ENCODE measurements at places on chromosomes 6 and 20.

GRCh38 chr20:37259031-37259430, 2.6 kb downstream of the GHRH start:
- no peak for DNase-seq

GRCh38 chr6:146281651-146282362, 252.9 kb downstream of the GRM1 start:
- no peak for DNase-seq

DNA sequence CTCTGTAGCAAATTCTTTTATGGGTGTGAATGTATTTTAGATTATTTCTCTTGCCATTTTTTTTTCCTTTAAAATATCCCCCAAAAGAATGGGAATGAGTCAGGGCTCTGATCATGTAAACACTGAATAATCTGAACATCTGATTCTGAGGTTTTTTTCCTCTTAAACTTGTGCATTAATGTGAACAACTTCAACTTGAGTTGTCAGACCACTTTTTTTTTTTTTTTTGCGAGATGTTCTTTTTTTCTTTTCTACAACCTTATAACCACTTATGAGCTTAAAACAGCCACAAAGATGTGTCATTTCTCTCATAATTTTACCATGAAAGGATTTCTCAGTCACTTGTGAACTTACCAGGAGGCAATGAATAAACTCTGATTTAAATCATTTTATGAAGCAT, 85.3 kb downstream of the TBC1D7 start:
- no peak for DNase-seq

DNA sequence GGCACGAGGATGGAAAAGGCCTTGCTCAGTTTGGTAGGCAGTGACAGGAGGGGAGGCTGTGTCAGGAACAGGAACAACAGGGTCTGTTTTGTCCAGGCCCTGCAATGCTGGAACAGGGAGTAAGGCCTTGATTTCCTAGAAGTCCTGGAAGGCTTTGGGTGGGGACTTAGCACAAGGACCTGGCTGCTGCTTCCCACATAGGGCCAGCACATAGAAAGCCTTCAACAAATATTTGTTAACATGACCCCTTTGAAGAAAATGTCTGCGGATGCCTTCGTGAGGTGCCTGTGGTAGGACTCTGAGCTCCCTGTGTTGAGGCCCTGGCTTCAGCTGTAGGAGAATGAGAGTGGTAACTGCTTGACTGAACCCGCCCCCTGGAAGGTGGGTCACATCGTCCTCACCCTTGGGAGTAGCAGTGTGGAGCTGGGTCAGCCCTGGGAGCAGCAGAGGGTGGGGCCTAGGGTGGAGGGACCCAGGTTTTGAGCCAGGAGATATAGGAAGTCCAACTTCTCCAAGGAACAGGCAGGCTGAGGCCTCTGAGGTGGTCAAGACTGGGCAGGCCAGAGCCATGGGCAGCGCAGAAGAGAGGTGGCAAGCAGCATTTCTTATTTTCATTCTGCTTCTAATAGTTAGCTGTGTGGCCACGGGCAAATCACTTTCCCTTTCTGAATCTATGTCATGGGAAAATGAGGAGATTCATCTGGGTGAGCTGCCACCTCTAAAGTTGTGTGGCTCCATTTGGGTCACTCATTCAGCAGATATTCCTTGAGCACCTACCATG, 50.0 kb downstream of the CNBD2 start:
- DNase-seq, result no peak

GRCh38 chr6:45047573-45047972, 280.6 kb upstream of the RUNX2 start:
- no peak for DNase-seq

- DNase-seq, result no peak
Measured at GRCh38 chr6:129262661-129263060, 379.7 kb downstream of the LAMA2 start.

DNA sequence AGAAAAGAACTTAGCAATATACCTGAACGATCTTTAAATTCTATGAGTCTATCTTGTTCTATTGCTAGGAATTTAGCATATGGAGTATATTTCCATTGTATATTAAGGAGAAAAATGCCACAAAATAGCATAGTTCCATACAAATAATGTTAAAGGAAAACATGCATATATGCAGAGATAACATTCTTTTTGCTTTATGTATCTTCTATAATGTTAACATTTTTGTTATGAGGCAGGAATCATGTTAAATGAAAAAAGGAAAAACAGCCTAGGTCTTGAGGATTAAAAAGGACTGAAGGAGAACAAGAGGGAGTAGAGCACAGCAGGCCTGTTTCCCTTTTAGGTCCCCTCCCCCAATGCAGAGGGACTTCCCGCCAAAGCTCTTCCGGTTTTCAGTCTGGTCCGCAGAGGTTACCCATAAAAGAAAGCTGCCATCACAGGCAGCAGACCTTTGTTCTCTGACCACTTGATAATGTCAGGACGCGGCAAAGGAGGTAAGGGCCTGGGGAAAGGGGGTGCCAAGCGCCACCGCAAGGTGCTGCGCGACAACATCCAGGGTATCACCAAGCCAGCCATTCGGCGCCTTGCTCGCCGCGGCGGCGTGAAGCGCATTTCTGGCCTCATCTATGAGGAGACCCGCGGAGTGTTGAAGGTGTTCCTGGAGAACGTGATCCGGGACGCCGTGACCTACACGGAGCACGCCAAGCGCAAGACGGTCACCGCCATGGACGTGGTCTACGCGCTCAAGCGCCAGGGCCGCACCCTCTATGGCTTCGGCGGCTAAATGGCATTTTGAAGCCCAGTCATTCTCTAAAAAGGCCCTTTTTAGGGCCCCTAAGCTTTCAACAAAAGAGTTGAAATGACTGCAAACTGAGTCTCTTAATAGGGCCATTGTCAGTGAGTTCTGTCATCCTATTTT, 108.4 kb upstream of the PRSS16 start:
- DNase-seq, result peak; percentile 38

DNA sequence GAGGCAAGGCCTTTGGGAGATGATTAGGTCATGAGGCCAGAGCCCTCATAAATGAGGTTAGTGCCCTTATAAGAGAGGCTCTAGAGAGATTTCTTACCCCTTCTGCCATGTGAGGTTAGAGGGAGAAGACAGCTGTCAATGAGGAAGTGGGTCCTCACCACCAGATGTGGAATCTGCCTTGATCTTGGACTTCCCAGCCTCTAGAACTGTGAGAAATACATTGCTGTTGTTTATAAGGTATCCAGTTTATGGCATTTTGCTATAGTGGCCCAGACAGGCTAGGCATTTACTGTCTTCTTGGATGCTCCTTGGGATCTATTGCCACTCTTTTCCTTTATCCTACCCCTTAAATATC, 57.1 kb upstream of the CITED2 start:
- DNase-seq, result no peak

- no peak for DNase-seq
Measured at GRCh38 chr20:444117-444516, 18.2 kb downstream of the TBC1D20 start.

DNA sequence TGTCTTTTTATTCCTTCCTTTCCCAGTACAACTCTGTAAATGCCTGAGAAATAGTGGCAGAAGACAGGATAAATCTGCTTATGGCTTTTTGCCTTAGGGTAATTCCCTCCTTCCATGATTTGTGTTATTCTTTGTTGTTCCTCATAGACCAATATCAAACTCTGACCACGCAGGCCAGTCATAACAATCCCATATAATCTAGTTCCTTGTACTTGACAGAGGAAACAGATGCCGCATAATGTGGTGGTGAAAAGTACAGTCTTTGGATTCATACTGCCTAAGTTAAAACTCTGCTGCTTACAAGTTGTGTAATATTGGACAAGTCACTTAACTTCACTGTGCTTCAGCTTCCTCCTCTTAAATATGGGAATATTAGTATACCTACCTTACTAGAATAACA, 8.2 kb upstream of the BAG2 start:
- DNase-seq, result no peak

DNA sequence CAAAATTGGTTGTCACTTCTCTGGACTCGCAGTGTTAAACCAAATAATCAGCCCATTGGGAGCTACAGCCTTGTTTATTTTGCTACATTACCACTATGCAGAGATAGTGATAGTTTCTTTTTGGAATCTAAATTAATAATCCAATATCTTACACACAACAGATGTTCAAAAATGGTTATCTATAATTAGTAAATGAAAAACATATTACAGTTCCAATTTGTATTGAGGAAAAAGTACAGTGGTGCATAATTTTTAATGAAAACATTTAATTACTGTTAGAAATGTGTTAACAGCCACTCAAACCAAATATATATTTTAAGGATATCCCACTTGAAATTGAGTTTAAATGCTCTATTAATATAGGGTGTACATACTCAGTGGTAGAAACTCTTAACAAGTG, 327.3 kb upstream of the MARCKS start:
- no peak for DNase-seq

GRCh38 chr6:111597291-111598086, 8.2 kb downstream of the TRAF3IP2 start:
- no peak for DNase-seq

DNA sequence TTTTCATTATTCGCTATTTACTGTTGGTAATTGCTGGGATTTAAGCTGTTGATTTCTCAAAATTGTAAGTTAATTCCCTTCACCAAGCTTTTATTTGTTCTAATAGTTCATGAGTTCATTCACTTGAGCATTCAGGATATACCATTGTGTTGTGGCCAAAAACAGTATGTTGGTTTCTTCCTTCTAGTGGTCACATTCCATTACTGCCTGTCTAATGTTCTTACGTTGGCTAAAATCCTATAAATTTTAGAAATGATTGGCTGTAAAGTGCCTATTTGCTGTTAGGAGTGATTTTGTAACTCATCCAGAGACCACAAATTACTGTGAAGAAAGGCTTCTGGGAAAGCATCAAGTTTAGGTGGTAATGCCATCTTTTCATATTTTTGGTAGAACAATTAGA, 76.3 kb downstream of the FARS2 start:
- no peak for DNase-seq

DNA sequence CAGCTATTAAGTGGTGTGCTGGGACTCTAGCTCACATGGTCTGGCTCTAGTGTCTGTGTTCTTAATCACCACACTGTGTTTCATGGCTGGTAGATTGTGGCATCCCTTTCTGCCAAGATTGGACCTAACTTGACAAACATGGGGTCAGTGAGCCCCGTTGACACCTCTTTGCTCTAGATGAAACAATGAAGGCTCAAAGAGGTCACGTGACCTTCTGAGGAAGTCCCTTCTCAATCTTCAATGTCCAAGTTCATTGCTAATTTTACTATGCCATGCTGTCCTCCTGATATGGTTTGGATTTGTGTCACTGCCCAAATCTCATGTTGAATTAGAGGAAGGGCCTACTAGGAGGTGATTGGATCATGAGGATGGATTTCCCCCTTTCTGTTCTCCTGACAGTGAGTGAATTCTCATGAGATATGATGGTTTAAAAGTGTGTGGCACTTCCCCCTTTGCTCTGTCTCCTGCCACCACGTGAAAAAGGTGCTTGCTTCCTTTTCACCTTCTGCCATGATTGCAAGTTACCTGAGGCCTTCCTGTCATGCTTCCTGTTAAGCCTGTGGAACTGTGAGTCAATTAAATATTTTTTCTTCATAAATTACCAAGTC, 177.8 kb upstream of the MYLIP start:
- no peak for DNase-seq

- DNase-seq, result no peak
Measured at GRCh38 chr6:92339936-92340640, 1079.3 kb downstream of the EPHA7 start.

GRCh38 chr6:101453221-101453620, 59.7 kb downstream of the GRIK2 start:
- no peak for DNase-seq

- no peak for DNase-seq
Measured at GRCh38 chr6:105550955-105551620, 148.2 kb upstream of the PREP start.

- no peak for DNase-seq
Measured at GRCh38 chr6:135779213-135779612, 72.3 kb upstream of the PDE7B start.

DNA sequence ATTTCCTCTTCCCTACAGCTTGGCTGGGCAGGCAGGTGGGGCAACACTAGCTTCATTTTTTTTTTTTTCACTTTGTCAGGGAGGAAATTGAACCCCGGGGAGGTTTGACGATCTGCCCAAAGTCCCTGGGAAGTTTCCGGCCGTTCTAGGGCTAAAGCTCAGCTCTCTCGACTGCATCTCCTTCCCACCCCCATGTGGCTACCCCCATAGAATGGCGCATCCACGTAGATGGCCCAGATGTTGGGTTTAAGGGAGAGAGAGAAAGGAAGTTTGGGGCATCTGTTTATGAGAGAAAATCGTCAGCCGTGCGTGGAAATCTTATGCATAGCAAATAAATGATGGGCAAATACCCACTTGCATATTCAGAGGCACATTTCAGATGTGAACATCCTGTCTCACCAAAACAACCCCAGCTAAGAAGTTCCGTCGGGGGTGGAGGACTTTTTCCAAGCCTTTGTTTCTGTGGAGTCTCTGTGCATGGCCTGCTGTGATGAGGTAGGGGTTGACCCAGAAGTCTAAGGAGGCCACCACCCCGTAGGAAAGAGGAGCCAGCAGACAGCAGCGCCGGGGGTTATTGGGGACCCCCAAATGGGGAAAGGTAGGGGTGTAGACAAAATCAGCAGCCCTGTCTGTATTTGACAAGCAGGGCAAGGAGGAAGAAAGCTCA, 40.5 kb upstream of the ZNF831 start:
- DNase-seq, result peak; percentile 28

DNA sequence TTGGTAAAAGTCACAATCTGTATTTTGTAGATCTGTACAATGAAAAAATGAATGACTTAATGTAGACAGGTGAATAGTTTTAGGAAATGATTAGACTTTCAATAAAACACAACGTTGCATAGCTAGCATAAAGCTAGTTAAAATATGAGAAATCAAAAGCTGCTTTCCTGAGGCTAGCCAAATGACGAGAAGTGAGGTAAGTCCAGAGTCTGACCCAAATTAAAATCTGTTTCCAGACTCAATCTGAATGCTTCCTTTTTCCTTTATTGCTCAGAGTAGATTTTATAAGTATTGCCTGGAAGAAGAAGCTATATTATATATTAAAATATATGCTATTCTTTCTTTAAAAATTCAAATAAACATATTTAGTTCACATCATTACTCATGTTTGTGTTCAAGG, 615.4 kb downstream of the CD109 start:
- no peak for DNase-seq

DNA sequence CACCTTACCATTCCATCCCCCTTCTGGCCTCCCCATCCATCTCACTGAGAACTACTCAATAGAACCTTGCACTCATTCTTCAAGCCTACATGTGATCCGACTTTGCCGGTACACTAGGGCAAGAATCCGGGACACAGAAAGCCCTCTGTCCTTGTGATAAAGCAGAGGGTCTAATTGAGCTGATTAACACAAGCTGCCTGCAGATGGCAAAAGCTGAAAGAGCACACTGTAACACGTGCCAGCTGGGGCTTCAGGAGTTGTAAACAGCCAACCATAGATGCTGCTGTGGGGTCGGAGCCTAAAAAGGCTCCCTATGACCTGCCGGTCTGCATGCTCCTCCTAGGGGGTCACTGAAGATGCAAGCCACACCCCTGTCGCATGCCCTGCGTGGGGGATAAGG, 124.1 kb downstream of the RNF144B start:
- no peak for DNase-seq

Data from T-helper 9 cell (primary cell).